Hepatocyte (in vitro differentiated cells): ENCODE measurements at places on chromosomes 1 and 21.

- DNase-seq = no peak
Measured at GRCh38 chr1:70171512-70171911, 33.9 kb downstream of the LRRC40 start.

GRCh38 chr1:196858811-196859210 is 29.0 kb upstream of the CFHR4 start:
- no peak for DNase-seq

DNA sequence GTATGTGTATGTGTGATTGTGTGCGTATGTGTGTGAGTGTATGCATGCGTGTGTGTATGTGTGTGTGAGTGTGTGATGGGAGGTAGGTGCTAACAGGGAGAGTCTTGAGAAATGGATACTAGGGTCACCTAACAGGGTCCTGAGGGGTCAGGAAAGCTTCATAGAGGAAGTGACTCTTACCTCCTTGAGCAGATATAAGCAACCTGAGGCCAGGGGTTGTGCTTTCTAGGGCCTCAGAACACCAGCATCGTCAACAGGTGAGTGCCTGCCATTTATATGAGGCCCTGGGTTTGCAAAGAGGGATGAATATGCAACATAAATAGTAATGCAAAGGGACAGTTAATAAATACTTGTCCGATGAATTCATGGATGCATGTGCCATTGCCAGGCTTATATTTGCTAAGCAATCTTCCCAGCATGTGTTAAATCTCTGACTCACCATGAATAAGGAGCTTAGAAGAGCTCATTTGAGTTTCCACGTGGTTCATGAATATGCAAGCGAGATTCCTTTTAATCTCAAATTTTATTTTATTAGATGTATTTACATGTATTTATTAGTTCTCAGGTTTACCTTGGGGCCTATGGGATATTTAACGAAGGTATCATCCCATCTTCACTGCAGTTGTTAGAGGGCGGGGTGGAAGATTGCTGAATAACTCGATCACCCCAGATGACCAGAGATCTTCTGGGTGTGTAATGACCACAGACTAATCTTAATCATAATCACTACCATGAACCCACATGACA is 438.3 kb downstream of the CAMTA1 start:
- no peak for DNase-seq

DNA sequence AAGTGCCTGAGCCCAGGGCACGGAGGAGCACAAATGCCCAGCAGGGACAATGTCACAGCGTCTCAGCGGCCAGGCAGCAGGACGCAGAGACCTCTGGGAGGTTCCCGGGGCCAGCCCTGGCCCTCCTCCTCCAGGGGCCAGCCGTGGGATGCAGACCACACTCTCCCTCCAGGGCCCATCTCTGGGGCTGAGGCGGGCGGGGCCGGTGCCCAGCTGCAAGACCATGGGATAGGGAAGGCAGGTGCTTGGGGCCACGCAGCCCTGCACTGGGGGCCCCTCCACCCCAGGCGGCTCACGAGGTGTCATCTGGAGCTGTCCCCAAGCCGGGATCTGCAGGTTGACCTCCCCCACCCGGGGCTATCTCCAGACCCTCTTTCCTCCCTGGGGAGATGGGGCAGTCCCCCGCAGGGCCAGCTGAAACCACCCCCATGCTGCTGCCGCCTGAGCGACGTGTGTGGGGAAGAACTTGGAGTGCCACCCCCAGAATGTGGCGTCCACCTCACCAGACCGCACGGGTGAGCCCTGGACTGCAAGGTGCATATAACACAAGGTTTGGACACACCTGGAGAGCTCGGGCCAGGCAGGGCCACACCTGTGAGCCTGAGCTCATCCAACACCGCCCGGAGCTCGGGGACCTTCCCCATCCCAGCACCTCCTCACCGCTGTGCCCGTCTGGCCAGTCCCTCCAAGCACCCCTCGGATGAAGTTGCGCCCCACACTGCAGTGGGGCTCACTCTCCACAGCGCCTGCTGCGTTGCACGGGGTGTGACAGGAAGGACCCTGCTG is 4.1 kb upstream of the TTLL10 start:
- no peak for DNase-seq

- DNase-seq = peak; percentile 78
Measured at GRCh38 chr1:11731691-11732283, 4.1 kb upstream of the AGTRAP start.

DNA sequence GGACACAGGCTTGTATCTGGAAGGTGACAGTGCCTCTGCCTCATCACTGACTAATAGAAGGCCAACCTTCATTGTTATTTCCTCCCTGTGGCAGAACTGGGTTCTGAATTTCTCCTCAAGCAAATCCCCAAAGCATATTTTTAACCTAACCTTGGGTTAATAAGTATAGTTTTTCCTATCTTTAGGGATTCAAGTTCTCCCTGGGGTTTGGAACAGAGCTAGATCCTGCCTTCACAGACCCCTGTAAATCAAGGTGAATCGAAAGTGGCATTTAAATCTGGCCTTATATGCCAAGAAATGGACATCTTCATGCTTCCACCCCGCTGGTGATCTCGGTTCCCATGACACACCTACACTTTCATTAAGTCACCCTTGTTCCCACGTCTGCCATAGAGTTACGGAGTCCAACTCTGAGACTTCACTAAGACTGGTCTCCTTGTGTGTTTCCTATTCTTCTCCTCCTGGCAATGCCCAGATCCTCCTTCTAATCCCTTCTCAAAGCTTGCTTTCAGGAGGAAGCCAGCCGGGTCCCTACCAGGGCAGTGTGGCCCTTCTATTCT is 4.3 kb upstream of the CHI3L2 start:
- DNase-seq = no peak

- DNase-seq = no peak
Measured at GRCh38 chr1:4109628-4109940, 209.5 kb upstream of the C1orf174 start.

DNA sequence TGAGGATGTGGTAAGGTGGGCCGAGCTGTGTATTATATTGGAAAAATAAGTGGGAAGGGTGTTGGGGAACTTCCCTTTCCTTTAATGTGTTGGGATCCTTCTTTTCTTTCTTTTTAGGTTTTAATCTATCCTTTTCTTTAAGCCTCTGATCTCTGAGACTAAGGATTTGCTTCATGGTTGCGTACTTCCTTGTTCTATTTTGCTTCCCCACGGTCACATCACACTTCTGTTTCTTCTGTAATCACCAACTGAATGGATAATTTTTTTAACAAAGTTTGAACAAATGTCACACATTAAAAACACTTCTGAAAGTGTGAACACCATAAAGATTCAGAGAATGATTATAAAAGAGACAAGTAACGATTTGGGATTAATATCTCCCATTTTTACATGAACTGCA is 17.4 kb downstream of the DMRTA2 start:
- no peak for DNase-seq

DNA sequence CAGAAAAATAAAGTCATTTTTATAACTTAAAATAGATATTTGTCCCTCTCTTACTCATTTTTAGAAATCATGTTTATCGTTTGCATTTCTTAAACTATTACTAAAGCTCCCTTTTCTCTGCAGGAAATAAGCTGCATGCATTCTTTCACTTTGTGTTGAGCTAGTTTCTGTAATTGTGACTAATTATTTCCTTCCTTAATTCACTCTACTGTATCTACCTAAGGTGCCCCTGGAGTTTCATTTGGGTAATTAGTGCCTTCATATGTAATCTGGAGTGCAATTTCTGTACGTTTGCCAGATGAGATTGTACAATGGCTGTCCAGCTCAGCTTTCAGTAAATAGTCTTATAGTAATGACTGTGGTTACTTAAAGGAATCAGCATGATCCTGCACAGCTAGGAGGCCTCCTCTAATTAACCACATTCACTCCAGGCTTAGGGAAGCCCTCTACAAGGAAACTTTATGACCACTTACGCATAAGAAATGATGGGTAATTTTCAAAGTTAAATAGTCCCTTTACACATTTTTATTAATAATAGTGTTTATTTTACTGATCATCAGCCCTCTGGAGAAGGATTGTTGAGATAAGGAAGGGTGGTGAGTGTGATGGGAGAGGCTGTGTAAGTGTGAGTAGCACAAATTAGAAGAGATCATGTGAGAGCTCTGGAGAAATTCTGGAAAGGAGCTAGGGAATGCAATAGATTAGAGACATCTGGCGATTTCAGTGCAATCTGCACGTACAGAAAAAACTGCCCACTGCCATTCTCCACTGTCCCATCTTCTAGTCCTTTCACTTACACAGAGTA is 86.8 kb downstream of the LRRC8C start:
- DNase-seq = no peak

- DNase-seq = no peak
Measured at GRCh38 chr1:74908797-74909196, 175.8 kb downstream of the TYW3 start.

DNA sequence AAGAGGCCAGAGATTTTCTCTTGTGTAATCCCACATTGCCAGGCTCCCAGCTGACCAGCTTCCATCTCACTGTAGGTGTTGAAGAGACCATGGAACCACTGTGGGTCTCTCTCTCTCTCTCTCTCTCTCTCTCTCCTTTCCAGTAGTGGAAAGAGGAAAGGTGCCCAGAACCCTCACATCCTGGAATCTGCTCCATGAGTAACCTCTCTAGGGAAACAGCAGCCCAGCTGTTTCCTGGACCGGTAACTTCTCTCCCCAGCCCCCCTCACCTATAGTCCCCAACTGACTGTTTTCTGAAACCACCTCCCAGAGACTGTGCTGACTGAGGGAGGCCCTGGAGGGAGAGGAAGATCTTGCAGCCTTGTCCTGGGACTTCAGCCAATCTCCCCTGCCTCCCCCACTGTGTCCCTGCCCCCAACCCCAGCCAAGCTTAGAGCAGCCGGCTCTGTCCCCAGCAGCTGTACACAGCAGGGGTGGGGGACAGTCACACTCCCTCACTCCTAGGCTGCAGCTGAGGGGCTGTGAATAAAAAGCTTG is 20.6 kb upstream of the SLC45A3 start:
- no peak for DNase-seq

GRCh38 chr1:243525085-243525487 is 269.2 kb downstream of the SDCCAG8 start:
- no peak for DNase-seq

GRCh38 chr1:157234705-157235273 is 96.6 kb upstream of the ETV3 start:
- no peak for DNase-seq

DNA sequence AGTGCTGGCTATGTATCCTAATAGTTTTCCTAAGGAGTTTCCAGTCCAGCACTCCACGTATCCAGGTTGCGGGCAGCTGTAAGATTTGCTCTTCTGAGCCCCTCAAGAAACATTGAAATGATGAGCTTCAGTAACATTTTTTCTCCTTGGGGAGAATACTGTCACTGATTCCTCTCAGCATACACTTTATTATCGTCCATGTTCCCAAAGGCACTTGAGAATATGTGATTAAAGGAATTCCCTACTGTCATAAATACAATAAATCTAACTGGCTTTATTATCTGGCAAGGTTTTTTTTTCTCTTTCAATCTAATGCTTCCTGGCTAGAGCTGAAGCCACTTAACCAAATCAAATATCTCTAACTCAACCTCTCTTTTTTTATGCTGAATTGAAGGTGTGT is 359.2 kb upstream of the PKN2 start:
- DNase-seq = no peak

GRCh38 chr1:205066141-205066818 is 18.0 kb downstream of the TMEM81 start:
- DNase-seq = no peak

GRCh38 chr1:156705918-156706656 is 704 bp upstream of the CRABP2 start:
- DNase-seq = peak; percentile 90

DNA sequence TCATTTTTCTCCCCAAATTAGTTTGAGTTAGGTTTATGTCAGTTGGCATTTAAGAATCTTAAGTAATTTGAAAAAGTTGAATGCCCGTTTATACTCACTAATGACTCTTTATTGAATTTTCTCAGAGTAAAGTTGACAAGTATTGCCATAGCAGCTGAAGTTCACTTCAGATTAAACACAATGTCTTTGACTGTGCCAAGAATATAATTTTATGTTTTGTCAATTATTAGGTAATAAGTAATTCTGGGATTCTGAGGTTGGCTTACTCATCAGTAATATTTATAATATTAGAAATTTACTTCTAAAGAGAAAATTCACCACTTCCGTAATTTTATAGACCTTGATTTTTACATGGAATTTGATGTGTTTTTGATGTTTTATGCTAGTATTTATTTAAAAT is 369.3 kb upstream of the TMPRSS15 start:
- no peak for DNase-seq

DNA sequence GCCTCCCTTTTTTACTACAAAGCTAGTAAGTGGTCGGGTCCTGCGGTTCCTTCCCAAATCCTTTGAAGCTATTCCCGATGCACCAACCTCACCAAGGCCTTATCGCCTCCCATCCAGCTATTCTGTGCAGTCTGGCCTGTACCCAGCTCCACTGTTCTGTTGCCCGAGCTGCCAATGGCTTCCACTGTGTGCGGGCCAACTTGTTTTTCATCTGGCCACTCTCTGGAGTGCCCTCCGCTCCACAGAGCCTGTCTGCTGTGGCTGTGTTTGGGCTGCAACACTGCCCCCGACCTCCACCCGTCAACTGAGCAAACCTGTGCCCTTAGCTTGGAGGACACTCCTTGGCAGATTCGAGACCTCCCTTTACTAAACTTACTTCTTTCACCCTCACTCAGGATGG is 125.0 kb downstream of the KIAA0319L start:
- DNase-seq = no peak

DNA sequence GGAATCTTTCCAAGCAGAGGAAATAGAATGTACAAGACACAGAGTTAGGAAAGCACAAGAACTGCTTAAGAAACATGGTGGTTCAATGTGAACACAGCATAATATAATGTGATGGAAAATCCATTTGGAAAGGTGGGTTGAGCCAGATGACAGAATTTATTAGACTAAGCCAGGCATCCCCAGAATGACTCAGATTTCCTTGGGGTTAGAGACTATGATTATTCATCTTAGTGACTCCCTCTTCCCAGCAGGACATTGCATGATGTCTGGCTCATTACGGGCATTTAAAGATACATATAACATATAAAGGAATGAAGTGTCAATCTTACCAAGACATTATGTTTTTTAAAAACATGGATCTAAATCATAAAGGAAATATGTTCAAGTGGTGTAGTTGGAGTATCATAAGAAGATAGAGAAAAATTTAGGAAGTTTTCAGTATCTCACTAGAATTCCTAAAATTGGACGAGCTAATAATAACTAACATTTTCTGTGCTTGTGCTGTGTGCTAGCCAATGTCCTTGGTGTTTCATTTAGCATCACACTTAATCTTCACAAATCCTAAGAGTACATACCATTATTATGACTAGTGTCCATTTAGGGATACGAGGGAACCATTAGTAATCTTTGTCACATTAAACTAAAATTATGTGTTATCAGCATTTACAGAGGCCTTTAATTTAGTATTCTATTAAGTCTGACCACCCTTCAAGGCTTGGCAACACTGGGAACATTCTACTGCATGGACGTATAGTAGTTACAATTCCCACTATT is 41.0 kb upstream of the ST6GALNAC5 start:
- no peak for DNase-seq

- no peak for DNase-seq
Measured at GRCh38 chr1:243910607-243911006, 60.6 kb upstream of the AKT3 start.
